ENCODE measurements at places on chromosomes 11 and 22. TPM values are rescaled to one million over a fixed set of nuclear protein-coding genes. Genes with fewer than 3 reads are reported as not detected.

The SYNGR1 gene
- 9.4 TPM for total RNA-seq

GRCh38 chr22:24706054-24706453 is 68.5 kb downstream of the PIWIL3 start:
- no peak for DNase-seq

The OR2D2 gene
- not detected for total RNA-seq

- no peak for DNase-seq
Measured at GRCh38 chr11:116646191-116646590, 126.6 kb downstream of the BUD13 start.

The ESRRA gene
- total RNA-seq: 42.2 TPM

DNA sequence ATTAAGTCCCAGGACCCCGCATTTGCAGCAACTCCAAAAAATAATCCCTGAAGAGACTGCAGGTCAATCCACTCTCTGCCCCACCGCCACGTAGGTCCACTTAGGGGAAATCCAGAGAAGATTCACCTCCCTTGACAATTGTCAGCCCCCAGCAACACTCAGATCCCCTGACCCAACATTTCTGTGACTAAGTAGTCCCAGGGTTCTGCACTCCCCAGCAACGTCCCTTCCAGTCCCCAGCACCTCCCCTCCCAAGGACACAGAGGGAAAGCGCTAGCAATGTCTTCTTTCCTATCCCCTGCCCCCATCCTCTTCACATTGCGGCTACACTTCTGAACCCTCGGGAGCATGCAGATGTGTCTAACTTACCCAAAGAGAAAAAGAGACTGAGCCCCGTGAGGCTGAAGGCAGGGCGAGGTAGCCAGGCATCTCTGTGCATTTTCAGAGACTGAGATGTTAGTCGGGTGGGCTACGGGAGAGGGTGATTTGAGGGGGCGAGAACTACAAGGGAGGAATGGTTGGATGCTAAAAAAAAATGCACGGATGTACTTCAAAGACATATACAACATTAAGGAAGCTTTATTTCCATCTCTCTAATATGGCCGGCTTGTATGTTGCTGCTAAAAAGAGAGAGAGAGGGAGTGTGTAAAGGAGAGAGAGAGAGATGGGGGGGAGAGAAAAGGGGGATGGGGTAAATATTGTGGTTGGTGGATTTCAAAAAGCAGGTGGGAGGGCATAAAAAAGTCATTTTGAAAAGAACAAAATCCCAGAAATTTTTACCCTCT is at the start of gene SCN2B:
Gene SCN2B, minus strand, starts transcription at position 647 of the 785 bp plus-strand sequence. Its CDS starts 208 bp downstream, at position 439.
- no peak for DNase-seq

The KRTAP5-1 gene
- total RNA-seq: not detected

GRCh38 chr22:42152661-42153270 is 22.2 kb upstream of the CYP2D6 start:
- DNase-seq: no peak

GRCh38 chr11:399731-400211 is 5.8 kb downstream of the PKP3 start:
- DNase-seq: no peak

DNA sequence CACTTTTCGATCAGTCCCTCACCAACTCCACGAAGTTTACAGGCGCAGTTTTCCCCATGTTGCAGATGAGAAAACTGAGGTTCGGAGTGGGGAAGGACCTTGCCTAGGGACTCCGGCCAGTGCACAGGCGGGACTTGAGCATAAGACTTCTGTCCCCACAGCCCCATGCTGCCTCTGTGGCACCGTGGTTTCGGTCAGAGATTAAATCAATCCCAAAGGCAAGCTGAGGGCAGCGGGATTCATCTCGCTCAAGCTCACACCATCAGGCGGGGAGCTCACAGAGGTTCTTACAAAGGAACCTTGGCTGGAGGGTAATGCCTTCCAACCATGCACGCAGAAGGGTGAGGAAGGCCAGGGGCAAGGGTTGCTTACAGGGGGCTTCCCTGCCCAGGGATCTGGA is 115.5 kb downstream of the PHF21B start:
- no peak for DNase-seq

- peak; percentile 71 for DNase-seq
Measured at GRCh38 chr22:50342651-50343540, at the start of gene PPP6R2. PPP6R2 (plus strand) TSS chr22:50343327; CDS start chr22:50393909, 50,582 bp downstream.

The CDCA5 gene
- total RNA-seq: 0.56 TPM

GRCh38 chr11:19738124-19738523 is 25.5 kb downstream of the NAV2 start:
- no peak for DNase-seq

The MUC2 gene
- total RNA-seq: not detected

The NUCB2 gene
- 32.0 TPM for total RNA-seq
